ENCODE measurements at places on chromosomes 7 and 10.
A peak's percentile ranks its signal among the peaks of the same experiment; 100 is the strongest.

DNA sequence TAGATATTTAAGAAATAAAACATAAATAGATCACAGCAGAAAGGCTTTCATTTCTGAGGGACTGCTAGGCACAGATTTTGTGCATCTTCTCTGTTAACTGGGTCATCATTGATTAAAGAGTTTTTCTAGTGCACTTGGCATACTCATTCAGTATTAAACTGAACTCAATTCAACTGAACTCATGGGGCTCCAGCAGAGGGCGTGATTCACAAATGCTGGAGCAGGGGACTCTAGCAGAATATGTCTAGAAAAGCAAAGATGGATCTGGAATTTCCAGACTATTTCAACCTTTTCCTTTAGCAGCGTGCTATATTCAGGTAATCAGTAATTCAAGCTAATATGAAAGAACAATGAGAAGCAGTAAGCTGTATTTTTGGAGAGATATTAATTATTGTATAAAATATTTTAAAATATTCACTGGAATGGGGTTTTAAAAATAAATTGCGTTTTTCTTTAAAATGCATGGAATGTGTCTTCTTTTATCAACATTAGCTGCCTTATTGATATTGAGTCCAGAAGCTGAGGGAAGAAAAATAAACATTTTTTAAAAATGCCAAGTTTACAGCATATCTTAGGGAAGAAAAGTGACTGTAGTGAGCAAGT lies 296.8 kb upstream of the CACNA2D1 start:
- DNase-seq: no peak

GRCh38 chr10:71608819-71609768 lies 110.5 kb downstream of the C10orf105 start:
- peak; percentile 43 for DNase-seq

- peak; percentile 40 for DNase-seq
These were observed 107.1 kb downstream of the ABLIM1 start for GRCh38 chr10:114550756-114551635.

DNA sequence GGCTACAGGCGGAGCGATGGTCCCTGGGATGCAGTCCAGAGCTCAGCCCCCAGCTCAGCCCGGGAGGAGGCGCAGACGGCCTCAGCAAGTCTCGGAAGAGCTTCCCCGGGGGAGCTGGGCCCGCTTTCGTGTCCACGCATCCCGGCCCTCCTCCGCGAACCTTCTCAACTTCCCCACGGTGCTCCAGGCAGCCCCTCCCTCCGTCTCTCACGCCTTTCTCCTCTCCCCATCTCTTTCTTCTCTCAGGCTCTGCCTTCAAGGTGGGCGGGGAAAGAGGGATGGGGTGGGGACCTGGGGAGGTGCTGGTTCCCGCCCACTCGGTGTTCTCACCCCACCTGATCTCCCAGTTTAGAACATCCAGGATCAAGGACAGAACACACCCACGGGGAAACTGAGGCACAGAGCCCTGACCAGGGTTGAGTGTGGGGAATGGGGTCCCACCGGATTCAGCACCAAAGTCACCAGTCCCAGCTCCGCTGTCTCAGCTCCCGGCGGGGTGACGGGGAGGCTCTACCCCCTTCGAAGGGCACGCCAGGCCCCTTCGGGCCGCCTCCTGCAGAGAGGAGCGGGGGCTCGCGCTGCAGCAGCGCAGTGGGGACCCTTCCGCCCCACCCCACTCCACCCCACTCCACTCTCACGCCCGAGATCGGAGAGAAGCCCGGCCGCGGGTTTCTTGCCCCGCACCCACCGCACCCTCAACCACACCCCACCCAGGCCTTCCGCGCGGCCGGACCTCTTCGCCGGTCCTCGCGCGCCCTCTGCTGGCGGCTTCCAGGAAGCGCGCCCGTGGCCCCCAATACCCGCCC lies 18.2 kb downstream of the POLL start:
- peak; percentile 69 for DNase-seq

DNA sequence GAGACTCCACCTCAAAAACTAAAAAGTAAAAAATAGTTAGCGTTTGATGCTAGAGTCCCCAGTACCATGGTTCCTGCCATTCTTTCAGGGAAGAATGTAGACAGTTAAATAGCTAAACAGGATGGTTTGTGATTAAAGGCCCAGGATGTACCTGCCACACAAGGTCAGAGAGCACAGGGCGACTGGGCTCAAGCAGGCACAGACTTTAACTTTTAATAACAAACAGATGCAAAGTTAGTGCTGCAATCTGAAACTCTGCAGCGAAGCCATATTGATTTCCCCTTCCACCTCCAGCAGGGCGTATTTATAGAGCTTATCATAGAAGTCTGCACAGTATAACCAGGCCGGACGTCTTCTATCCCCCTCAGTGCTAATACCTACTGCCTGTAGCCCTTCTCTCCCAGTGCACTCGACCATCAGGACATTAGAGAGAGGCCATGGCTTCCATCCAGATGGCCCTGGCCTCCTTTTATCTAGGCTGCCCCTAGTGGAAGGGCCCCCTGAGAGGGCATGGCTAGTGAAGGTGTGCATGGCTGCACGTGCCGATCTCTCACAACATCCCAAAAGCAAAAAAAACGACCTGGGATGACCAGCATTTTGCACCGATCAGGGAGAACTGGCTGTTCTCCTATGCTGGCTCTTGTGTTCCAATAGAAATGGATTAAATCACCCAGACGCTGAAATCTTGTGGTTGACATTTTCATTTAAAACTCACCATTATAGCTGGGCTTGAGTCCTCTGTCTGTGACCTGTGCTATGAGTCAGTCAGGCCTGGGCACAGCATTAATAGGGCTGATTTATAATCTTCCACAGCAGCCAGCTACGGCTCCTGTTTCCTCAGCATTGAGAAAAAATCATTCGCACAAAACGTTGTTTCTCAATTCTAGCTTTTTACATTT lies 7.6 kb upstream of the BAG3 start:
- DNase-seq: no peak

- no peak for DNase-seq
These were observed 27.3 kb upstream of the IFRD1 start for GRCh38 chr7:112422842-112423496.

DNA sequence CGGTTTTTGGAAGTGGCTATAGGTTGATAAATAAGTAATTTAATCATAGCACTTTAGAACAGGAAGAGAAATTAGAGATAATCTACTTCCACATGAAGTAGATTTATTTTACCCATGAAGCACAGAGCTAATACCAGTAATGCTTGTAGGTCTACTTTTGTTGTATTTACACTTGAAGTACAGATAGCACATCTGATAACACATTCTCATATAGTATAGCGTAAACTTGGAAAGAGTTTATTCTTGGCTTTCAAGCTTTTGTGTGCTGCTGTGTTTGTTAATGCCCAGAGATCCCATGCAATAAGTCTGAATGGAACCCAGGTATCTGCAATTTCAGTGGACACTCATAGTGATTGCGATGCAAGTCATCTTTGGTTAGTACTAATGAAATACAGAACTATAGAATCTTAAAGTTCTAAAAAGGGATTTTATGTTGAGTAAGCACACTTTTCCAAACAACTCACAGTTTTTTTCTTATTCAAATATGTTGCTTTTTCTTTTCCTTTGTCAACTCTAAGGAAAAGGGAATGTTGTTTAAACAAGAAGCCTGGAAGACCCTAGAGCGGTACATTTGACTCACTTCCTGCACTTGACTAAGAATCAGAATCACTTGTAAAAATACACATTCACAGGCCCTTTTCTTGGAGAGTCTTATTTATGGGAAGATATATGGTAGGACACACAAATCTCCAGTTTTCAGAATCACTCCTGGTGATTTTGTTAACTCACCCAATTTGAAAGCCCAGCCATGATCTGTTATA lies 105.8 kb downstream of the GNAI1 start:
- DNase-seq: no peak

DNA sequence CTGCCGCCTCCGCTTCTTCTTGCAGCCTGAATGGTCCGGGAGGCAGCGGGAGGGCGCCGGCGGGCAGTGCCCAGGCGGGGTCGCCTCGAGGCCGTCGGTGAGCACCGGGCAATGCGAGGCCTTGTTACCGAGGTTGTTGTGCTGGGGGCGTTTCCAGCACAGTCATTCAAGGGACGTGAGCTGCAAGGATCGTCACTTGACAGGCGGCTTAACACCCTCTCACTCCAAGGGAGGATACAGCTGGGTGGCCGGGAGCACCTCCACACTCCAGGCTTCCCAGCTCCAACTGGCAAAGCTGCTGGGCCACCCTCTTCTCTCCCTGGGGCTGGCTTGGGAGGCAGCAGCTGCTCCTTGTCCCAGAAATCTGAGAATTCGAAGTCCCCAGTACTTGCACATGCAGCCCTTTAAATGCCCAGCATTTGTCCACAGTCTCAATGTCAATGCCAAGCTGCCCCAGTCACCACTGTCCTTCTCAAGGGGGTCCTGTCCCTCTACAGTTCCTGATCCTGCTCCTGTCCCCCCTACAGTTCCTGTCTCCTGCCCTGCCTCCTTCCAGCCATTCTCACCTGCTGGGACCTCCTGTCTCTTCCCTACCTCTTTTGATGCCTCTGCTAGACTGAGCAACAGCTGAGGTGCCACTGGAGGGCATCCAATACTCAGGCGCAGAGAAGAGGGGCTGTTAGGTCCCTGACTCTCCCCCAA lies 4.4 kb upstream of the HOXA11 start:
- no peak for DNase-seq

DNA sequence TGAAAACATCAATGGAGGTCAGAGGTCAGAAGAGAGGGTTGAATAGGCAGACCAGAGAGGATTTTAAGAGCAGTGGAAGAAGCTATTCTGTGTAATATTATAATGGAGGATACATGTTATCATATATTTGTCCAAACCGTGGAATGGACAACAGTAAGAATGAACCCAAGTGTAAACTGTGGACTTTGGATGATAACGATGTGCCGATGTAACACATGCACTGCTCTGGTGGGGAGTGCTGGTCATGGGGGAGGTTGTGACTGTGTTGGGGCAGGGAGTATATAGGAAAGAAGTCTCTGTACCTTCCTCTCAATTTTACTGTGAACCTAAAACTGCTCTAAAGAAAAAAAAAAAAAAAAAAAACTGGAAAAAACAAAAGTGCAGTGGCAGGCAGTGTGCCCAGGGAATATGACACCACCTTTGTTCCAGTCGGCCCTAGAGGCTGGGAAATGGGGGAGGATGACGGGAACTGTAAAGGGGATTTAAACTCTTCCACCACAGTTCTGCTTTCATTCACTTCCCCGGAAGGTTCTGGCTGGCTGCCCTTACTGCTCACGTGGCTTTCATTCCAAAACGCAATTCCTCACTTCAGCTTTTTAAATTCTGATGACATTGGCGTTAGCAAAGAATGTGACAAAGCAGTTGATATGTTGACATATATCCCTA lies 113.7 kb upstream of the ANKRD1 start:
- DNase-seq: no peak

GRCh38 chr7:22406715-22407114 lies 49.8 kb upstream of the RAPGEF5 start:
- no peak for DNase-seq

DNA sequence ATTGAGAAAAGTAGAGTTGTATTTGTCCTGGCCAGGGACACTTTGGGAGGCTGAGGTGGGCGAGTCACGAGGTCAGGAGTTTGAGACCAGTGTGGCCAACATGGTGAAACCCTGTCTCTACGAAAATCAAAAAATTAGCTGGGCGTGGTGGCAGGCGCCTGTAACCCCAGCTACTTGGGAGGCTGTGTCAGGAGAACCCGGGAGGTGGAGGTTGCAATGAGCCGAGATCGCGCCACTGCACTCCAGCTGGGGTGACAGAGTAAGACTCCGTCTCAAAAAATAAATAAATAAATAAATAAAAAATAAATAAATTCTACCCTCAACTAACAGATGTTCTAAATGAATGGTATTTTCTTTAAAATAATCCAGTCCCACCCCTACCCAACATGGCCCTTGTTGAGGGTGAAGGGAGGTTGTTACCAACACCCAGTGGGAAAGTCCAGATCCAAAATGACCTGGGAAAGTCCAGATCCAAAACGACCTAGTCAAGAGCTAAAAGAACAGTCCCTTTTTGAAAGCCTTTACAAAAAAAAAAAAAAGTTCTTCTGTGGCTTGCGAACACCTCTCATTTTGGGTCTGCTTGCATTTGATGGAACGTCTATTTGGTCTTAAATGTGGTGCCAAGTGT lies 16.0 kb downstream of the MXI1 start:
- DNase-seq: no peak

DNA sequence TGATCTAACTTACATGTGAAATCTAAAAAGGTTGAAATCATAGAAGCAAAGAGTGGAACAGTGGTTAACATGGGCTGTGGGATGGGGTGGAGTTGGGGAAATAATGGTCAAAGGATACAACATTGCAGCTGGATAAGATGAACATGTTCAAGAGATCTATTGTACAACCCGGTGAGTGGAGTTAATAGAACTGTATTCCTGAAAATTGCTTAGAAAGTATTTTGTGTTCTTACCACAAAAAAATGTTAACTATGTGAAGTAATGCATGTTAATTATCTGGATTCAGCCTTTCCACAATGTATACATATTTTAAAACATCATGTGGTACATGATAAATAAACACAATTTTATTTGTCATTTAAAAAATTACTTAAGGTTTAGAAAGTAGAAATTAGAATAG lies 271.0 kb upstream of the LRRTM3 start:
- DNase-seq: no peak

GRCh38 chr10:95881316-95881715 lies 26.5 kb upstream of the CC2D2B start:
- no peak for DNase-seq

- no peak for DNase-seq
These were observed 716.8 kb upstream of the LRRTM3 start for GRCh38 chr10:66209025-66209424.

DNA sequence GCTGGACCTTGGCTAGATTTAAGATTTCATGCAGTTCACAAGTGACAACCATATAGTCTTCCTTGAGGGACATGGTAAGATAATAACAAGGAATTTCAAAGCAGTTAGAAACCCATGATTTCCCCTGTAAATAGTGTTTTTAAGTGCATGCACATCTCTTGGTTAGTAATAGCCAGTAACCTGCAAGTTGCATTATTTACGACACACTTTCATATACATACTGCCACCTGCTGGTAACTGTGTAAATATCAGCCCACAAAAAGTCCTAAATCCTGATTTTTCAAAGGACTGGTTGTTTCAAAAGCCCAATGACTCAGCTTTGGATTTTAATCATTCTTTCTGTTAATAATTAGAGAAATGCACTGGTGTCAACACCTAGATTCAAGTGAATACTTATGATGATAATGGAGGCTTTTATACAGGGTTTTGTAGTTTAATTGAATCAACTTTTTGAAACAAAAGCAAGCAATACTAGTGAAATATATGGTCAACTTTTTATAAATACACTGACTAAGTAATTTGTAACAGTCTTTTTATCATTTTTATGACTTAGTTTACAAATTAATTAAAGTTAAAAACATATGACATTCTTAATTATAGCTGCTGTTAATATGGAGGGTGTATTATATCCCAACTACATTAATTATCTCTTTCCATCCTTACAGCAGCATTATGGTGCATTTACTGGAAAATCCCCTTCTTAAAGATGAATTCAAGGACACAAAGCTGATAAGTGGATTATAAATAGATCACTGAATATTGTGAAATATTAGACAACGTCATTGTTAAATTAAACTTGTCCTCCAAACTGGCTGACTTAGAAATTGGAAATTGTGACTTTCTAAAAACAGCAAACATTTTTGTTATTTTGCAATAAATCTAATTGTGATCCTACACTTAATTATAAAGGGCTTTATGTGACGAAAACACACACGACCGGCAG lies 367.7 kb upstream of the SEMA3D start:
- DNase-seq: peak; percentile 18

GRCh38 chr10:109259293-109259692 lies 664.0 kb downstream of the XPNPEP1 start:
- DNase-seq: no peak
